Ovary (tissue), 10 donors: ENCODE measurements at places on chromosomes 2 and 18. TPM values are rescaled to one million over a fixed set of nuclear protein-coding genes. Genes with fewer than 3 reads are reported as not detected.

The HRH4 gene
- total RNA-seq = not detected

GRCh38 chr2:102619414-102620319, at the start of gene SLC9A2:
TSS of gene SLC9A2 (plus strand) at chr2:102619553. CDS start at chr2:102619849, 296 bp downstream.
- DNase-seq = no peak

DNA sequence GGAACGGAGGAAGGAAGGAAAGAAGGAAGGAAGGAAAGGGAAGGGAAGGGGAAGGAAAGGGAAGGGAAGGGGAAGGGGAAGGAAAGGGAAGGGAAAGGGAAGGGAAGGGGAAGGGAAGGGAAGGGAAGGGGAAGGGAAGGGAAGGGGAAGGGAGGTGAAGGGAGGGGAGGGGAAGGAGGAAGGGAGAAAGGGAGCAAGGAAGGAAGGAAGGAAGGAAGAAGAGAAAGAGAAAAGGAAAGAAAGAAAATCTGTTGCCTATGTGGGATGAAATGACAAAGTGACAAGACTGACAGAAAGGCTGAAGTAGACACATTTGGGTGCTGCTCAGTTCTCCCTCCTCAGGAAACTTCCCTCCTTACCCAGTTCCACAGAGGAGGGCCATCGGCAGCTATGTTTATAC, 46.3 kb upstream of the GORASP2 start:
- DNase-seq = no peak

GRCh38 chr2:120494446-120494845, 148.5 kb downstream of the INHBB start:
- DNase-seq = no peak

DNA sequence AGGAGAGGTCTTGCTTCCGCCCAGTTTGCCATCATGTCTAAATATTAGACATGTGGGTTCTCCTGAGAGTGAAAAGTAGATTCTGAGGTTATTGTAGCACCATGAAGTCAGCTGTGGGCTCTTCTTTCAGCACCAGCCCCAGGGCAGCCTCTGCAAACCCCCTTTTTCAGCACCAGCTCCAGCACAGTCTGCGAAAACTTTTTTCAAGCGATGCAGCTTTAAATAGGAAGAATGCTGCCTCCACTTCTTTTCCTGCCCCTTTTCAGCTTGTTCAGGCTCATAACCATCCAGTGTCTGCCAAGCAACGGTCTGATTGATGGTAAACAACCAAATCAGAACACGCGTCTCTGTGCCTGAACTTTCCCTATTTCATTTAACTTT, at the start of gene COL5A2:
Gene COL5A2, minus strand, starts transcription at position 192 of the 381 bp plus-strand sequence. Its CDS starts 157 bp downstream, at position 35.
- peak; percentile 42 for DNase-seq

- peak; percentile 84 for DNase-seq
Measured at GRCh38 chr18:36296650-36297416, 680 bp upstream of the FHOD3 start.

- DNase-seq = no peak
Measured at GRCh38 chr2:134310107-134311079, 56.5 kb downstream of the MGAT5 start.

The NGEF gene
- 3.1 TPM for total RNA-seq

DNA sequence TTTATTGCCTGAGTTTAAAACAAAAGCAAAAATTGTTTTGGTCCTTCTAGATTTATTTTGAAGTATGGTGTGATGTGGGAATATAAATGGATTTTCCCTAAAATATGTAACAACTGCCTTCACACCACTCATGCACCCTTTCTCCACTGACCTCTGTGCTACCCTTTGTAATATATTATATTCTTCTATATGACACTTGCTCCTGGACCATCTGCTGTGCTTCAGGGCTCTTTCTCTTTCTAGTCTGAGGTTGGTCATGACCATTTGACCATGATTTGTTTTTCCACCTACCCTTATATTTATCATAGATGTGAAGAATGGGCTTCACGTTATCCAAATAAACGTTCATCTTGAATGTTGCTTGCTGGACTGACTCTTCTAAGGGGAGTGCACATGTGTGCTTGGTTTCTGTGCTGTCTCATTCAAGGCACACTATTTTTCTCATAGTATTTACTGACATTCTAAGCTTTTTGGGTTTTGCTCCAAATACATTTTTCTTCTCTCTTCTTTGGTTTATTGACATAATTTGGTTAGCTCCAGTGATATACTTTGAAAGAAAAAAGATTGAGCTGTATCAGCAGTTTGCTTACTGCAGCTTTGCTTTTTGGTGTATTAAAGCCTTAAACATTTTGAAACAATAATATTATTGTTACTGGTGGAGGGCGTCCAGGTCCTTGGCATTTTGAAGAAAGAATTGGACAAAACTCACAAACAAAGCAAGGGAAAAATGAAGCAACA, 61.8 kb downstream of the VWA3B start:
- DNase-seq = no peak

DNA sequence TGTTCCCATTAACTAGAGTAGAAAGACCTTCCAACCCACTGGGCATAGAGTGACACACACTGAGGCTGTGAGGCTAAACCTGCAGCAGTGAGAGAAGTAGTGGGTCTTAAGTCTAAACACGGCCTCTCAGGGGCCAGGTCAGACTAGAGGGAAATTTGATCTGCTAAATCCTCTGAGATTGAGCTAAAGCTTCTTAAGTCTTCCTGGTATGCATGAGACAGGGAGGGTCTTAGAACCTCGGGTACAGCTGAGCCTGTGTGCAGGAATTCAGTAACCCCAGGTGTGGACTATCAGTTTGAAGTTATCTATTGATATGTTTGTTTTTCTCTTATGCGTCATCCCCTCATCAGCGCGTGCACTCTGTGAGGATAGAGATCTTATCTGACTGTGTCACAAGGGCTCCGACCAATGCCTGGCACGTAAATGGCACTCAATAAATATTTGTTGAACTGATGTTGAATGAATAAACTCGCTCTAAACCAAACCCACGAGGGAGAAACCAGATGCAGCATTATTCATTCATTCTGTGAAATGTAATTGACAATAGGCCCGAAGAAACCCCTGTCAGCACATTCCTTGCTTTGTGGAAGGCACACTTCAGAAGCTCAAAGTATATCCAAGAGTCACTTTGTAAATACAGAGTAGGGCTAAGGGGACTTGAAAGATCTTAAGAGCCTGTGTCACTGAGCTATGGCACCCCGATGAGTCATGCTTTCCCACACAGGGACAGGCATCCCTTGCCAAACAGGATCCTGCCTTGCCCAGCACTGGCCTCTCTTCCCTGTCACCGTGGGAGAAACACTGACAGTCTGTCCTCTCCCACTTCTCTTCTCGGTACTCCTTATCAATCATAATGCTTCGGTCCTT, 21.7 kb upstream of the RAB10 start:
- DNase-seq = peak; percentile 4

DNA sequence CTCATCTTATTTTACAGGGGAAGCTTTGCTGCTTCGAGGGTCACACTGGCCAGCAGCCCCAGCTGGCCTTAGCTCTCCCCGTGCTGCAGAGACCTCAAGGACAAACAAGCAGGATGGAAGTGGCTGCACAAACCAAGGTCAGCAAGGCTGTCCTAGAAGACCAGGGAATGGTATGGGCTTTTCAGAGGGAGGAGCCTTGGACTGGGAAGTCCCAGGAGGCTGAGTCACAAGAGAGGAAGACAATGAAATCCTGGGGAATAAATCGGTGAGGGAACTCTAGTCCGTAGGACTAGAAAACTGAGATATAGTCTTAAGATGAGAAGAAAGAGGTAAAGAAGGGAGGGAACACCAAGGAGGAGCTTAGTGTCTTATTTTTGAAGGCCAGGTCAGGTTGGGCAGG, 15.7 kb downstream of the CREG2 start:
- DNase-seq = no peak
